ENCODE measurements at places on chromosomes 2 and 18. TPM values are rescaled to one million over a fixed set of nuclear protein-coding genes. Genes with fewer than 3 reads are reported as not detected.
A peak's percentile ranks its signal among the peaks of the same experiment; 100 is the strongest.

The RAX gene
- not detected for total RNA-seq

DNA sequence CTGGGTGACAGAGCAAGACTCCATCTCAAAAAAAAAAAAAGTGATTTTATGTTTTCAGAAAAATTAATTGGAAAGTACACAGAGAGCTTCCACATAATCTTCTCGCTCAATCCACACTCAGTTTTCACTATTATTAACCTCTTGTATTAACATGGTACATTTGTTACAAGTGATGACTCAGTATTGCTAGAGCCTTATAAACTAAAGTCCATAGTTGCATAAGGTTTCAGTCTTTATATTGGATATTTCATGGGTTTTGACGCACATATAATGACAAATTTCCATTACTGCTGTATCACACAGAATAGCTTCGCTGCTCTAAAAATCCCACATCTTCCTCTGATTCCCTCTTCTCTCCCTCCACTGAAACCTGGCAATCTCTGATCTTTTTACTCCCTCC is 603.5 kb downstream of the XIRP2 start:
- DNase-seq: no peak

The PROKR1 gene
- not detected for total RNA-seq

GRCh38 chr18:39702888-39703287 is 2137.3 kb upstream of the CELF4 start:
- no peak for DNase-seq

- DNase-seq: no peak
Measured at GRCh38 chr2:116491292-116491691, 1323.2 kb upstream of the DDX18 start.

- DNase-seq: no peak
Measured at GRCh38 chr18:49531678-49532153, 30.1 kb upstream of the LIPG start.

The DNAH7 gene
- total RNA-seq: 0.40 TPM

DNA sequence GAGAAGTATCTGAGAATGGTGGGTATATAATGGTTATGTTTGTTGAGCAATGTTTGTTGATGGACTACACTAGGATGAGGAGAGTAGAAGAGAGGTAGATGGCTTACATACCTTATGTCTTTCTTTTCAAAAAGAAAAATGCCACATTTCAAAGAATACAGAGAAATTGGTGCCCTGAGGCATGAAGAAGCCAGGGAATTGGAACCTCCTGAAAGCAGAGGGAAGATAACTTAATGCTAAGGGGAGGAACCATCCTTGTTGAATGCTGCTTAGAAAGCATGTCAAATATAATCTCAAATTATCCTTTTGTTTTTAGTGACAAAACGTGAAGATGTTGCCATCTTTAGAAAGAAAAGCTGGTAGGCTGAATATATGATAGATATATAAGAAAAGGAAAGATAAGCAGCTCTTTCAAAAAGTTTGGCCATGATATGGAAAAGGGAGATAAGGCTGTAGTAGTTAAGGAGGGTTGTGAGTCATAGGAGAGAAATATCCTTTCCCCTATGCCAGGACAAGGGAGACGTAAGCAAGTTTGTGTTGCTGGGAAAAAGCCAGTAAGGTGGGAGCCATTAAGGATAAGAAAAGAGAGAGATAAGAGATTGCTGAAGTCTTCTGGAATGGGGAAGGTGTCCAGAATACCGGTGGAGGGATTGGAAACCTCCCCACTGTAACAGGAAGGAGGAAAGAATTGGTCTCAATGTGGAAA is 66.3 kb downstream of the SCN2A start:
- peak; percentile 50 for DNase-seq

The PPIL3 gene
- total RNA-seq: 173 TPM

Measured in A172 (cell line).